Activated CD4-positive, alpha-beta memory T cell treated with anti-CD3 and anti-CD28 coated beads for 36 hours (primary cell): ENCODE measurements at places on chromosomes 3 and 15.

DNA sequence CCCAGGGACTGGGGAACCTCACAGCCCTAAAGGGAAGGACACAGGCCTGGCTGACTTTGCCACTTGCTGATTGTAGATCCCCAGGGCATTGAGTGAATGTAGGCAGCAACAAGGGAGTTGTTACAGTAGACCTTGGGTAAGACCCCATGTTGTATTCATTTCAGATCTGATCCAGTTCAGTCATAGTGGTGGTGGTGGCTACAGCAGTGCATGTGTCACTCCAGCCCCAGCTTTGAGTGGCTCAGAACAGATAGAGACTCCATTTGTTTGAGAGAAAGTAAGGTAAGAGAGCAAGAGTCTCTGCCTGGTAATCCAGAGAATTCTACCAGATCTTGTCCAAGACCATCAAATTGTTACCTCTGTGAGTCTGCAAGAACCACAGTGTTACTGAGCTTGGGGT, 278.7 kb upstream of the SATB1 start:
- peak; percentile 35 for DNase-seq

DNA sequence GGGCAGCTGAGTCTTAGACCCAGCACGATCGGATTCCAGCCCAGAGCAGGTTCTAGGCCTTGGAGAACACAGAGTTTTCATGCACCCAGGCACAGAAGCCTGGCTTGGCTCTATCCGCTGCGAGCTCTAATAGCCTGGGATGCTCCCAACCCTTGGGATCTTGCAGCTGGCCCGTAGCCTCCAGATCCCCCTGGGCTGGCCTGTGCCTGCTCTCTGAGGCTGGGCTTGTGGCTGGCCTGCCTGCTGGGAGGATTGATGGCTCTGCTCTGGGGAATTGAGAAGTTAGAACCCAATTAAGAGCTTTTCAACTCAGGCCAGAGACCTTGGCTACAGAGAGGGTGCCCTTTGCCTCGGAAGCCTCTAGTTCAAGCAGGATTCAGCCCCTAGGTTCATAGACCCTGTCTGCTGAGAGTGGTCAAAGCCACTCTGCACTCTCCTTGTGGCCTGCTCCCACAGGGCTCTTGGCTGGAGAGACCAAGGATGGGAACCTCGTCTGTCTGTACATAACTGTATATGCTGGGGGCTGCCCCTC, 64.4 kb downstream of the MAGEF1 start:
- no peak for DNase-seq

DNA sequence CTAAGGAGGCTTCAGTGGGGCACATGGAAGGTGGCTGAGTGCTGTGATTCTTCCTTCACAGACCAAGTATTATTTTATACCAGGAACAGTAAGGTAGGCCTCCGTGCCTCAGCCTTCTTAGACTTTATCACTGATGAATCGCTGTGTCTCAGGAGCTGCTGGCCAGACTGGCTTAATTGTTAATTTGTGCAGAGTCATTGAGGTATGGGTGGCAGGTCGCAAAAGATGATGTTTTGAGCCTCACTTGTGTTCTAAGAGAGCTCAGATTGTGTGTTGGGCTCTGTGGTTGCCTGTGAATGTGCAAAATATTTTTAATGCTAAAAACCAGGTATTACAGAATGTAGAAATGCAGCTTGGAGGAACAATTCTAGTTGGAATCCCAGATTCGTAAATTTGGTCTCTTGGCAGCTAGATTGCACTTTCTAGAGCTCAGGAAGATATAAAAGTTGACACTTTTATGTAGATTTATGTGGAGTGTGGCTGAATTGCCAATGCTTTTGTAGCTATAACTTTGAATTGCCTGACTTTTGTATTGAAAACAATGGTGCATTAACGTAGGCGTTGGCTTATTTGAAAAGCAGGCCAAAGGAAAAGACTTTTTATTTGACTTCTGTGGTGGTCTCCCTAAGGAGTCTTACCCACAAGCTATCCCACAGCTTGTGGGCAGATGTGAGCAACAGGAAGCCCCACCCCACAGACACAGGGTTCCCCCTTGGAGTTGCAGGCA, 53.4 kb downstream of the LARS2 start:
- DNase-seq, result no peak

GRCh38 chr3:157282261-157283191, 122.6 kb upstream of the CCNL1 start:
- DNase-seq, result no peak

- no peak for DNase-seq
These were observed 989 bp downstream of the GNB4 start for GRCh38 chr3:179450261-179450701.
